ENCODE measurements at places on chromosomes 1 and 21. TPM values are rescaled to one million over a fixed set of nuclear protein-coding genes. Genes with fewer than 3 reads are reported as not detected.

TXNDC12 gene
- 39.5 TPM for total RNA-seq

DNA sequence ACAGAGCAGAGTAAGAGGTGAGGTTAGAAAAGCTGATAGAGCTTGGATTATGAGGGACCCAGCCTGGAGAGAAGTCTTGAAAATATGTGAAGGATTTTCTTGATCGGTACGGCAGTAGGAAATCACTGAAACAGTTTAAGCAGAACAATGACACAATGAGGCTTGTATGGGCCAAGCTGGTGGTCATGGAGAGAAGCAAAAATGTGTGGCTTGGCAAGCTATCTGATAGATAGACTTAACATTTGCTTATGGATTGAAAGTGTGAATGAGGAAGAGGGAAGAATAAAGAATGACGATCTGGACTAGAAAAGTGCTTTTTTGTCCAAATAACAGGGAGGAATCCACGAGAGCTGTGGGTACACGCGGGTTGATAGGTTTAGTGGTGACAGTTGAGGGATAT lies 15.4 kb upstream of the XPR1 start:
- DNase-seq = no peak
- no peak overlapping the region for H3K4me3 ChIP-seq
- H3K27me3 ChIP-seq = no peaks in the 10 kb centered on the region

KNCN gene
- total RNA-seq = not detected

- H3K4me3 ChIP-seq = no peak overlapping the region
- no peak overlapping the region for H3K27ac ChIP-seq
- no peak for DNase-seq
- H3K36me3 ChIP-seq = no peaks in the 10 kb centered on the region
- no peaks in the 10 kb centered on the region for H3K4me1 ChIP-seq
- no peaks in the 10 kb centered on the region for H3K27me3 ChIP-seq
These were observed 10.0 kb downstream of the UMODL1 start for GRCh38 chr21:42081138-42081537.

- H3K27me3 ChIP-seq = no peaks in the 10 kb centered on the region
- no peak for DNase-seq
- H3K36me3 ChIP-seq = peaks cover 42% of the 10 kb centered on the region
- peak overlapping the region; percentile 30 for H3K27ac ChIP-seq
- peaks cover 34% of the 10 kb centered on the region for H3K4me1 ChIP-seq
These were observed 11.2 kb upstream of the SNAPIN start for GRCh38 chr1:153647346-153647714.

DNA sequence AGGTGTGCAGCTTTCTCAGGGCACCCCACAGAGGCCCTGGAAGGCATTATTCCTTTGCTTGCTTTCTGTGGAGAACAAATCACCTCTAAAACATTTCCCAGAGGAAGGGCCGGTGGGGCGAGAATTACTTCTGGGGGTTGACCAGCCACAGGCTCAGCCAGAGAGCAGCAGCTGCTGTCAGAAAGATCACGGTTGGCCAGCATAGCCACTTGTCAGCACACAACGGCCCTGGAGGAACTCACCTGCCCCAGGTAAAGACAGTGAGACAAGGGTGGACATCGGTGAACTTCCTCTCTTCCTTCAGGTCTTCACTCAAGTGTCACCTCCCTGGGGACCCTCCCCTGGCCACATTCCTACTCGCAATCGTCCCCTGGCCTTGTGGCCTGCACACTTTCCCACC lies 69.5 kb upstream of the CLDN14 start:
- no peaks in the 10 kb centered on the region for H3K36me3 ChIP-seq
- no peak overlapping the region for H3K4me3 ChIP-seq
- H3K27me3 ChIP-seq = no peaks in the 10 kb centered on the region
- H3K27ac ChIP-seq = no peak overlapping the region
- no peak for DNase-seq

GPR61 gene
- total RNA-seq = 0.11 TPM

FASLG gene
- total RNA-seq = not detected

Measured in right atrium auricular region (tissue), 2 donors.